ENCODE measurements at places on chromosomes 5 and 9. TPM values are rescaled to one million over a fixed set of nuclear protein-coding genes. Genes with fewer than 3 reads are reported as not detected.

BAAT gene
- total RNA-seq = 0.23 TPM

MTMR12 gene
- total RNA-seq = 16.6 TPM

CDH18 gene
- total RNA-seq = 69.4 TPM

TRUB2 gene
- 18.0 TPM for total RNA-seq

SLC1A3 gene
- 418 TPM for total RNA-seq

CCDC192 gene
- total RNA-seq = not detected

TLR4 gene
- total RNA-seq = 10.6 TPM

NELFB gene
- 38.8 TPM for total RNA-seq

All from diencephalon (tissue), 1 donor.